ENCODE measurements at places on chromosomes 4 and X.

- DNase-seq, result no peak
Observed at GRCh38 chr4:24560868-24561368, 23.4 kb downstream of the DHX15 start.

DNA sequence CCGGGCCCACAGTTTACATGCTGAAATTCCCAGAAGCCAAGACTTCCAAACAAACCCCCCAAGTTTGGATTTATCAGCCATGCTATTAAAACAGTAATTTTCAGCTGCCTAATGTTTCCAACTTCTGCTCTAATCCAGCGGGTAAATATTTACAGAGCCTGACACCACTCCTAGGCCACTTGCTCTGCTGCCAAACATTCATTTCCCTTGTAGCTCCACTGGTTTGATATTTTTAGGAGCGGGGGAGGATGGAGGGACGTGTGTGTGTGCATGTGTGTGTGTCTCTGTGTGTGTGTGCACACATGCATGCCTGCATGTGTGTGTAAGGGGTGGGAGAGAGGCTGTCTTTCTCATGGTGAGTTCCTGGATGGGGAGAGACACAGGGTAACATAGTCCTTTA, 115.7 kb upstream of the PJA1 start:
- no peak for DNase-seq

DNA sequence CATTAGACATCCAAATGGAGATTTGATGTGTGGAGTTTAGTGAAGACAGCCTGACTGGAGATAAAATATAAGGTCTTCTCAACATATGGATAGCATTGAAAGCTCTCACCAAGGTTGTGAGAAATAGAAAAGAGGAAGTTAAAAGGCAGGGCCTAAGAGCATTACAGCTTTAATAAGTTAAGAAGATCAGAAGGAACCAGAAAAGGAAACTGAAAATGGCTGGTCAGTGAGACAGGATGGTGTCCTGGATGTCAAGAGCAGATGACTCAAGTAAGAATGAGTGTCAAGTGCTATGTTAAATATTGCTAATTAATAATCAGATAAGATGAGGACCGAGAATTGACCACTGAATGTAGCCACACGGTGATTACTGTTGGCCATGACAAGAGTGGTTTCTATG, 642.9 kb downstream of the STPG2 start:
- no peak for DNase-seq

DNA sequence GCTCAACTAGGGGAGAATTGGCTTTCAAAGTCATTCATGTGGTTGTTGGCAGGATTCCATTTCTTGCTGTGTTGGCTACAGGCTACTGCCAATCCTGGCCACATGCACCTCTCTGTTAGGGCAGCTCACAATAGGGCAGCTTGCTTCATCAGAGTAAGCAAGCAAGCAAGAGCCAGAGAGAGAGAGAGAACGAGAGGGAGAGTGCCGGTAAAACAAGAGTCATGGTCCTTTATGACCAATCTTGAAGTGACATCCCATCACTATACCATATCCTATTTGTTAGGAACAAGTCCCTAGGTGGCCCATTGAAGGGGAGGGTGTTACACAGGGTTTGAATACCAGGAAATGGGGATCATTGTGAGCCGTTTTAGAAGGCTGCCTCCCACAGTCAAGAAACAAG, 33.0 kb upstream of the TLR2 start:
- DNase-seq, result no peak

DNA sequence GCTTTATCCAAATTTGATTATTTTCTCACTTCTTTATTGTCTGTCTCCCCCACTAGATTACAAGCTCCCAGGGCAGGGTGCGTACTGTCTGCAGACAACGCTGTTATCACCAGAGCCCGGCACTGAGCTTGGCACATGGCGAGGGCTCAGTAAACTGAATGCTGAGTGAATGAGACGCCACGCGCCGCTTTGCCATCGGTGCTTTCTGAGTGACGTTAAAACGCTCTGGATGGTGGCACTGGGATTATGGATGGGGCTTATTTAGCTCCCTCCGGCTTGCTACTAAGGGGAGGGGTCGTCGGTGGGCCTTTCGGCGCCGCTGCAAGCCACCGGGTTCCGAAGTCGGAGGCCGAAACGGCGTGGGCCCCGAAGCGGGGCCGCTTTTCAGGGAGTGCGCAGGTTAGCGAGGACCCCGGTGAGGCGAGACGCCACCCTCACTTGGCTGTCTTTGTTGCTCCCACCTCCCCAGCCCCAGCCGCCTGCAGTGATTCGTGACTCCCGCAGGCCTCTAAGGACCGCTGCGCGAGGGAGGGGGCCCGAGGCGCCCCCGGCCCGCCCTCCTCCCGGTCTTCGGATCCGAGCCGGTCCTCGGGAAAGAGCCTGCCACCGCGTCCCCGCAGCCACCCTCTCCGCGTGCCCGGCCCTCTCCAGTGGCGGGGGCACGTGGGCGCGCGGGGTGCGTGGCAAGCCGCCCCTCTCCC, 569 bp upstream of the FHL1 start:
- DNase-seq, result no peak

DNA sequence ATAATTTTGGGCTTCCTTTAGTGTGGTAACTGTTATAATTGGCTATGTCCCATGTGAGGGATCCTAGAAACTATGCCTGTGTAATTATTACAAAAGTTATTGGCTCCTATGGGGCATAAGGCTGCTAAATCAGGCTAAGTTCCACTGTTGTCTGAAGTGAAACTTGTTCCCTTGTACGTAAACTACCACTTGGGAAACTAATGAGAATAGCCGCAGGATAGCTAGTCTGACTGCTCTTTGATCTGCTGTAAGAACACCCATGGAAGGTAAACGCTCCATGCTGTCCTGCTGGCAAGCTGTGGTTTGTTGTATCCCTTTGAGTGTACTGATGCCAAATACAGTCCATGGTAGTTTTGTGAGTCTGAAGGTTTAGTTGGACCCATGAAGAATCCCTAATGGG, 9.3 kb upstream of the MAOA start:
- DNase-seq, result no peak

- peak; percentile 63 for DNase-seq
Observed at GRCh38 chrX:54358424-54359211, 772 bp upstream of the WNK3 start.

GRCh38 chr4:144705601-144706590, 59.9 kb downstream of the HHIP start:
- DNase-seq, result no peak

DNA sequence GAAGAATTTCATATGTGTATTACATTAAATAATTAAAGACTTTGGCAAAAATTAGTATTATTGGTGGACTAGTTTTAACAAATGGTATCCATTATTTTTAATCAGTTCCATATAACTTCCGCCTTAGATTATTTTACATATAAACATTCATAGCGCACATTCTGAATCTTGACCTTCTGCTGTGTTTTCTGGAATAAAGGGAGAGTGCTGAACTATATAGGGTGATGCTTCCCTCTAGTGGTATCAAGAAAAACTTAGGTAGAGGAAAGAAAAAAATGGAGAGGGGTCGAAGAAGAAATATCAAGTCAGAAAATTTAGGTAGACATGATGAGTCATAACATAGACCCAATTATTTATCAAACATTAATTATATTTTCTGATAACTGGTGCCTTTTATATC, 155.6 kb upstream of the PACRGL start:
- DNase-seq, result peak; percentile 14

DNA sequence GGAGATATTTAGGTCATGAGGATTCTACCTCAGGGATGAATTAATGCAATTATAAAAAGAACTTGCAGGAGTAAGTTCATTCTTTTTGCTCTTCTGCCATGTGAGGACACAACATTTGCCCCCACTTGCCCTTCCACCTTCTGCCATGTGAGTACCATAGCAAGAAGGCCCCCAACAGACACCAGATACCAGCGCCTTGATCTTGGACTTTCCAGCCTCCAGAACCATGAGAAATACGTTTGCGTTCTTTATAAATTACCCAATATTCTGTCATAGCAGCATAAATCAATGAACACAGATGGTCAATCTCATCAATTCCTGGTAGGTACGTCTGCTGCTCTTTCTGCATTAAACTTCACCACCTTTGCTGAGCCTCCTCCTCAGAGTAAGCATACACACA, 5.7 kb upstream of the SEPSECS start:
- DNase-seq, result no peak

GRCh38 chrX:69319376-69319775, 154.1 kb upstream of the PJA1 start:
- DNase-seq, result no peak

GRCh38 chr4:7377223-7377865, 57.4 kb downstream of the PSAPL1 start:
- DNase-seq, result no peak

DNA sequence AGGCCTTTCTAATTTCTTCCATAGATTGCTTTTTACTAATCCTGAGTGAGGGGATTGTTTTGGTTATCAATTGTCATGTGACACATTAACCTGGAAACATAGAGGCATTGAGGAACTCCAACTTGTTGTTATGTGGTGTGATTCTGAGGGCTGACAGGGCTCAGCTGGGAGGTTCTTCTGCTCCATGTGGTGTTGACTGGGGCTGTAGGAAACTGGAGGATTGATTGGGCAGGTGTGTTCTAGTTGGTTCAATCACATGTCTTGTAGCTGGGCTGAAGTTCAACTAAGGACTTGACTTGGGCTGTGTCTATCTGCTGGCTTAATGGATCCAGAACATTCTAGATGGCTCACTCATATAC, 10.8 kb upstream of the CRLF2 start:
- DNase-seq, result no peak

All from urothelium cell line (cell line).